ENCODE measurements at places on chromosomes 5 and 9.

DNA sequence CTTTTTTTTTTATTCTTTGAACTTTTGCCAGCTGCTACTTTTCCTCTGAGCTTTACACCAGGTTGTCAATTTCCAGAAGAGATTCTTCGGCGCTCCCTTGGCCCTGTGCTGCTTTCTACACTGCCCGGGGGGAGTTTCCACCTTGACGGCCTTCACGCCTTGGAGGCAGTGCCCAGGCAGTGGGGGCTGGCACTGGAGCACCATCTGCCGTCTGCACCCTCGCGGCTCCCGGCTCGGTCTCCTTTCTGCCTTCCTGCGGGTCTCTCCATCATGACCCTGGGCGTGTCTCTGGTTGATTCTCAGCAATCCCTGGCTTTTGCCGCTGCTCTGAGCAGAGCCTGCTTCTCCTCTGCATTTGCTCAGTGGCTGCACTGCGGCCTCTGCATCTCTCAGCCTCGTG is 2.9 kb downstream of the SLC6A18 start:
- H3K36me3 ChIP-seq, result no peaks in the 10 kb centered on the region

GRCh38 chr5:57492632-57493031 is 10.0 kb upstream of the ACTBL2 start:
- H3K4me1 ChIP-seq, result peaks cover 18% of the 10 kb centered on the region
- no peak for DNase-seq
- H3K27ac ChIP-seq, result no peak overlapping the region
- no peak overlapping the region for H3K4me3 ChIP-seq
- no peaks in the 10 kb centered on the region for H3K27me3 ChIP-seq
- H3K36me3 ChIP-seq, result no peaks in the 10 kb centered on the region

DNA sequence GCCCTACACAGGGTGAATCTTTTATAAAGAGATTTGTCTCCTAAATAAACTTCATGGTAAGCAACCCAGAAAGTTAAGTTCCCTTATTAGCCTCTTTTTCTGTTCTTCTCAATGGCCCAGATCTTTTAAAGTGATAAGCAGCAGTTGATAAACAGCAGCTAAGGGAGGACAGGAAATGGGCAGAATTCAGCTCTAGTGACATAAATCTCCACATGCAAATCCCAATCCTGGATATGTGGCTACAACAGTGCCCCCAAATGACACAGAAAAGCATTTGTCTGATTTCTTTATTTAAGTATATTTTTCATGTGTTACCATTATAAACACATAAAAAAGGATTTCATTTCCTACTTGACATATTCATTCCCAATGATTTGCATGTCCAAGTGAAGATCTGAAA is 199.0 kb downstream of the DTWD2 start:
- DNase-seq, result no peak
- H3K4me1 ChIP-seq, result no peaks in the 10 kb centered on the region

DNA sequence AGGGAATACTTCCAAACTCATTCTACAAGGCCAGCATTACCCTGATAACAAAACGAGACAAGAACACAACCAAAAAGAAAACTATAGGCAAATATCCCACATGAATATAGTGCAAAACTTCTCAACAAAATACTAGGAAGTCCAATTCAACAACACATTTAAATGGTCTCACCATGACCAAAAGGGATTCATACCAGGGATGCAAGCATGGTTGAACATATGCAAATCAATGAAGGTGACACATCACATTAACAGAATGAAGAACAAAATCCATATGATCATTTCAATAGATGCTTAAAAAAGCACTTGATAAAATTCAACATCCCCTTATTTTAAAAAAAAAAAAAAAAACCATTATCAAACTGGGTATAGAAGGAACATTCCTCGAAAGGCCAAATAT is 186.0 kb downstream of the DTWD2 start:
- no peak overlapping the region for H3K4me3 ChIP-seq
- no peak for DNase-seq
- H3K4me1 ChIP-seq, result no peaks in the 10 kb centered on the region
- no peak overlapping the region for H3K27ac ChIP-seq
- no peaks in the 10 kb centered on the region for H3K36me3 ChIP-seq

- no peaks in the 10 kb centered on the region for H3K36me3 ChIP-seq
- H3K4me1 ChIP-seq, result no peaks in the 10 kb centered on the region
- no peaks in the 10 kb centered on the region for H3K27me3 ChIP-seq
- no peak overlapping the region for H3K4me3 ChIP-seq
These were observed 88.9 kb upstream of the TRPM3 start for GRCh38 chr9:71210326-71210725.

GRCh38 chr5:5398071-5398470 is 24.4 kb upstream of the ICE1 start:
- no peaks in the 10 kb centered on the region for H3K4me1 ChIP-seq
- no peak overlapping the region for H3K27ac ChIP-seq
- H3K4me3 ChIP-seq, result no peak overlapping the region
- H3K27me3 ChIP-seq, result no peaks in the 10 kb centered on the region
- H3K36me3 ChIP-seq, result no peaks in the 10 kb centered on the region
- no peak for DNase-seq

- no peak overlapping the region for H3K27ac ChIP-seq
- no peaks in the 10 kb centered on the region for H3K36me3 ChIP-seq
- peaks cover 6% of the 10 kb centered on the region for H3K27me3 ChIP-seq
These were observed 315.3 kb upstream of the MSX2 start for GRCh38 chr5:174409070-174409469.

DNA sequence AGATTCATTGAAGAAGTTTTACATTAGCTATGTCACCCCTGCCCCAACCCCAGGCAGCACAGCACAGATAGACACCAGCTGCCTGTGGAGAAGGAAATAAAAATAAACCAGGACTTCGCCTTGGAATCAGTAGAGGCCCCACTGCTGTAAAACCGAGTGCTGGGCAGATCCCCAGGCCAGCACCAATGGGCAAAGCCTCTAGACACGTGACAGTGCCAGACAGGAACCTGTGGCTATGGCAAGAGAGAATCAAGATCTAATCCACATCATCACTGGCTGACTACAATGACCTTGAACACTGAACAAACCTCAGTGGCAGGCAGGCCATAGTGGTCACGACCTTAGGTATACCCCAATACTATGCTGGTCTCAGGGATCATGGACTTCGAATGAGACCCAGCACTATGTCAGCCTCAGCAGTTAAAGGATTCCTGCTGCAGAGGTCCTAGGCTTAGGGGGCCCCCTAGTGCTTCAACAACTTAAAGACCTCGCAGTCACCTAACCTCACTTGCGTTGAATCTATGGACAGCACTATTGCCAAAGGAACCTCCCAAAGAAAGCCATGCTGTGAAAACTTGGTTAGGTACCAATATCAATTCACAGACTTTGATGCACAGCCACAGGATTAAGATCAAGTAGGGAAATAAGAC is 2118.6 kb upstream of the C9orf72 start:
- no peak overlapping the region for H3K4me3 ChIP-seq
- no peaks in the 10 kb centered on the region for H3K4me1 ChIP-seq
- no peak for DNase-seq

GRCh38 chr5:153888781-153889180 is 149.9 kb downstream of the FAM114A2 start:
- H3K36me3 ChIP-seq, result no peaks in the 10 kb centered on the region
- H3K4me3 ChIP-seq, result no peak overlapping the region
- no peaks in the 10 kb centered on the region for H3K27me3 ChIP-seq
- no peak for DNase-seq
- no peaks in the 10 kb centered on the region for H3K4me1 ChIP-seq

- H3K27me3 ChIP-seq, result no peaks in the 10 kb centered on the region
- H3K27ac ChIP-seq, result no peak overlapping the region
- DNase-seq, result no peak
- peaks cover 2% of the 10 kb centered on the region for H3K36me3 ChIP-seq
These were observed 7.1 kb downstream of the SNX18 start for GRCh38 chr5:54524704-54525103.

- no peak for DNase-seq
- no peak overlapping the region for H3K4me3 ChIP-seq
- peaks cover 4% of the 10 kb centered on the region for H3K4me1 ChIP-seq
- H3K27me3 ChIP-seq, result no peaks in the 10 kb centered on the region
- no peak overlapping the region for H3K27ac ChIP-seq
These were observed 65.2 kb downstream of the TRIO start for GRCh38 chr5:14208071-14209021.

GRCh38 chr5:34914671-34915138 is 599 bp downstream of the RAD1 start:
- peak overlapping the region; percentile 84 for H3K27ac ChIP-seq
- no peaks in the 10 kb centered on the region for H3K27me3 ChIP-seq
- H3K36me3 ChIP-seq, result peaks cover 5% of the 10 kb centered on the region
- no peak for DNase-seq

DNA sequence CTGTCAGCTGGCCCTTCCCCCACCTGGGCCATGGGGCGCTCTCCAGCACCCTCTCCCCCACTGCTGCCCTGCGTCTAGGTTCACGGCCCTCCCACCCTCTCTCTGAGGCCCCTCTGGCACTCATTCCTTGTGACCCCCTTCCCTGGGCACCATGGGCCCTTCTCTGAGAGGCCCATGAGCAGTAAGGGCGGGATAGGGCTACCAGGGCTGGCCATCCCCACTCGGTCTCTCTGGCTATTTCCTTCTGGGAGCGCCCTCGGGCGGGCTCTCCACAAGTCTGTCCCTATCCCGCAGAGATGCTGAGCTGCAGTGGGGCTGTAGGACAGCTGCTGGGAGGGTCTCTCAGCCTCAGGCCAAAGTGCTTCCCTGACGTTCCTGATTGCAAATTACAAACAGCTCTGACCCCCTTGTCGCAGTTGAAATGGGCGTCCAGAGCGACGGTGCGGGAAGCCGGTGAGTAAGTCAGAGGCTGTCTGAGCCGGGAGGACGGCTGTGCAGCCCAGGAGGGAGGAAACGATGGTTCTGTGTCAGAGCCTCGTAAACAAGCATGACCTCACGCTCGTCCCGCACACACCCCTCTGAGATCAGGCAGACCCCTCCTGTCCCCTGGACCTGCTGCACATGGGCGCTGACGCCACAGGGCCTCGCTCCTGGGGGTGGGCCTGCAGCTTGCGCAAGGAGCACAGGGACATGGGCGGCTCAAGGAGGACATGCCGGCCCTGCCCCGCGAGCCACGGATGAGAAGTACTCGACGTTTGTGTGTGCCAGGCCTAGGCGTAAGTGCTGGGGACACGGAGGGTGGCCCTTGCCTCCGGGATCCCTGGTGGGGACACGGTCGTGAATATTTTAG is 36.3 kb upstream of the GFPT2 start:
- no peaks in the 10 kb centered on the region for H3K36me3 ChIP-seq
- H3K27me3 ChIP-seq, result peaks cover 18% of the 10 kb centered on the region
- no peak overlapping the region for H3K27ac ChIP-seq
- peaks cover 3% of the 10 kb centered on the region for H3K4me1 ChIP-seq

- DNase-seq, result no peak
- no peaks in the 10 kb centered on the region for H3K4me1 ChIP-seq
- H3K36me3 ChIP-seq, result no peaks in the 10 kb centered on the region
These were observed 48.8 kb downstream of the MLANA start for GRCh38 chr9:5939530-5939929.

GRCh38 chr9:21683484-21684175 is 118.8 kb upstream of the MTAP start:
- H3K27me3 ChIP-seq, result no peaks in the 10 kb centered on the region
- no peak overlapping the region for H3K27ac ChIP-seq
- no peaks in the 10 kb centered on the region for H3K4me1 ChIP-seq
- no peak overlapping the region for H3K4me3 ChIP-seq

DNA sequence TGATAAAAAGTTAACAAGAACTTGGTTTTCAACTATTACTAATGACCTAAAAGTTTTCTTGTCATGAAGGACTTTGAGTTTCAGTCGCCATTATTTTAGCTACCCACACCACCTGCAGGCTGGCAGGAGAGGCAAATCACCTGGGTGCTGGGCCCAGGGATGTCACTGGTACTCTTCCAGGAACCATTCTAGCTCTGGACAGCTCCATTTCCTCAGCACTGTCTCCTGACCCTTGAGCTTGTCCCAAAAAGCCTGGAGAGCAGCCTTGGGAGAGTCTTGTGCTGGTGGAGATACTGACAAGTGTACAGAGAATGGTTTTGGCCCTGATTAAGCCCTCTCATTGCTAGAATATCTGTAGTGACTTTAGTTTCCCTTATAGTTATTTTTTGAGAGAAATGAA is 1924.1 kb upstream of the WWC1 start:
- no peak overlapping the region for H3K4me3 ChIP-seq
- H3K27ac ChIP-seq, result no peak overlapping the region
- H3K27me3 ChIP-seq, result no peaks in the 10 kb centered on the region
- H3K4me1 ChIP-seq, result no peaks in the 10 kb centered on the region
- DNase-seq, result no peak

DNA sequence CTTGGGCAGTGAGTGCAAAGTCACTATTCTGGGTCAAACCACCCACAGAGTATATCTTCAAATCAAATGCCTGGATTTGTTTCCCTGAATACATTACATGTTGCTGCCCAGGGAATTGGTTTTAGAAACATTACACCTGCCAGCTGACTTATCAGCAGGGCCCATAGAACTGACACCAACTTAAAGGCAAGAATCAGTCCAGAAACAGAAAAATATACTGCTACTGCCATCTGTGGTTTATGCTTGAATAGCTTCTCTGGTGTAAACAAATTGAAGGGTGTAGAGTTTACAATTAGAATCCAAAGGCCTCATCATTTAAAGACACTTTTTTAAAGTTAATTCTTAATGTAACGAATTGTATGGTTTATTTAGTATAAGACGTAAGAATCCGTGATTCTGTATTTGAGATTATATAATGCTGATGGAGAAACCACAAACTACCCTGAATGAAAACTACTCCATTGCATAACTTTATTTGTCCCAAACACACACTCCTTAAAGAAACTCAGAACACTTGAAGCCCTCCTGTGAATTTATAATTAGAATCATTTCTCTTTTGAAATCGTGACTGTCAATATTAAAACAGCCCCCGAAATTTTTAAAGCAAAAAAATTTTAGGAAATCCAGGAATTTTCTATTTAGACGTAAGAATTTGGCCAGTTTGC is 6.2 kb downstream of the NR6A1 start:
- DNase-seq, result no peak
- no peak overlapping the region for H3K4me3 ChIP-seq
- no peak overlapping the region for H3K27ac ChIP-seq
- H3K4me1 ChIP-seq, result no peaks in the 10 kb centered on the region

DNA sequence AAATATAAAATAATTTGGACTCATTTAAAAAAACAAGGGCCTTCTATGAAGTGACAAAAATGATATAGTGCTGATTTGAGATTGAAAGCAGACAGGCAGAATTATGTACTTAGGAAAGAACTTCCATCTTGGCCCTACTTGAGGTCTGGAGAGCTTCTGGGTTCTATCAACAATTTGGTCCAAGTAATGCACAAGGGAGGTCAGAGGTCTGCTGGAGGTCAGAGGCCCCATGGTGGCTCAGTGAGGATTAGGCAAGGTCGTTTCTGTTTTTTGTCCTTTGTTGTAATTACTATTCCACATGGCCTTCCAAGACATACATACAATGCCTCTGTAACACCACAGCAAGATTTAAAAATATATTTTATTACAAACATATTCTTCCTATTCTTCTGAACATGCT is 37.2 kb downstream of the NUDT12 start:
- no peak overlapping the region for H3K4me3 ChIP-seq
- no peaks in the 10 kb centered on the region for H3K4me1 ChIP-seq
- no peaks in the 10 kb centered on the region for H3K36me3 ChIP-seq
- no peak overlapping the region for H3K27ac ChIP-seq

- H3K4me1 ChIP-seq, result no peaks in the 10 kb centered on the region
- H3K36me3 ChIP-seq, result no peaks in the 10 kb centered on the region
- no peak overlapping the region for H3K4me3 ChIP-seq
These were observed 12.3 kb upstream of the KCNIP1 start for GRCh38 chr5:170491479-170491878.

- no peak for DNase-seq
- no peak overlapping the region for H3K4me3 ChIP-seq
- H3K27me3 ChIP-seq, result no peaks in the 10 kb centered on the region
- no peaks in the 10 kb centered on the region for H3K36me3 ChIP-seq
- H3K4me1 ChIP-seq, result peaks cover 2% of the 10 kb centered on the region
- peak overlapping the region; percentile 32 for H3K27ac ChIP-seq
These were observed 260.4 kb downstream of the MLLT3 start for GRCh38 chr9:20361656-20362570.
